ENCODE measurements at places on chromosomes 7 and 10.

DNA sequence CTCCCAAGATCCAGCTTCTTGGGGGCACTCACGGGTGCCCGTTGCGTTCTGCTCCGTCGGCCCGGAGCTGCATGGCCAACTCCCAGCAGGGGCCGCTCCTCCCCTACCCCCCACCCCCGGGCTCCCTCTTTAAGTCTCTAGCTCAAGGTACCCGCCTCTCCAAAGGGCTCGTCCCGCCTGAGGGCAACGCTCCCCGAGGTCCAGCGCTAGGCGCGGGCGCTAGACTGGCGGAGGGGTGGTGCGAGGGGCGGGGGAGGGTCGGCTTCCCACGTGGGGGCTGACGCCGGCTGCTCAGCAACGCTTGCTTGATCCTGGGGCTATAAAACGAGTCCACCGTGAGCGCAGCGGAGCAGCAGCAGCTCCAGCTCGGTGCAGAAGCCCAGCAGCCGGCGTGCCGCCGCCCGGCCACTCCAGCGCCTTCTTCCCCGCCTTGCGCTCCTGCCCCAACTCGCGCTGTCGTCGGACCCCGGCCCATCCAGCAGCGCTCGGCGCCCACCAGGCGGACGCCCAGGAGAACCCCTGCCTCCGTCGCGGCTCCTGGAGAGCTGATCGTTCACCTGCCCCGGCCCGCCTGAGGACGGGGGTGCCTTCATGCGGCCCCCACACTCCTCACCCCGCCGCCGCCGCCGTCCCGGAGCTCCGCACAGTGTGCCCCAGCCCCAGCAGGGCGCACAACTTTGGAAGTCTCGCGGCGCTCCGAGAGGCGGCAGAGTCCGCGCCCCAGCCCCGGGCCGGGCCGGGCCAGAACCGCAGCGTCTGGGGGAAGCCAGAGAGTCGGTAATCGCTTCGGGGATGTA lies at the start of gene ADRA2A:
Gene ADRA2A, plus strand, starts transcription at position 348 of the 797 bp plus-strand sequence. CDS start 968 bp downstream, outside the sequence.
- DNase-seq, result no peak

GRCh38 chr7:128836729-128837348 lies 6.6 kb downstream of the FLNC start:
- DNase-seq, result no peak

GRCh38 chr10:36188080-36188453 lies 546.0 kb upstream of the FZD8 start:
- no peak for DNase-seq

DNA sequence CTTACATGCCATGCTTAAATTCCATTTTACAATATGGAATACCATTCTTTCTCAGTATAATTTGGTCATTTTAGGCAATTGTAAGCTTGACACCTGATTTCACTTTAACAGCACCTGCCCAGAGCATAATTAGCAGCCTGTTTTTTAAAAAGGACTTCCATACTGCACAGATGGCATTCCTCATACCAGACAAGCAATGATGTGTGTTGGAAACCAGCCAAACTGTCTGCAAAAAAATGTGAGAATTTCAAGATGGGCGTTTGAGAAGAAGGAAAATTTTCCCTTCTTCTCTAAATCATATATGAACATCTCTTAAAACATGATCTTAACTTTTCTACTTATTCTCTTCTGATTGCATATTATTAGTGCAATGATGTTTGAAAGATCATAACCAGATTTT lies 40.4 kb upstream of the AGMO start:
- DNase-seq, result no peak

GRCh38 chr10:10193848-10194247 lies 823.8 kb upstream of the CELF2 start:
- no peak for DNase-seq

- DNase-seq, result no peak
Observed at GRCh38 chr7:41916450-41916927, 213.6 kb upstream of the INHBA start.

All from NAMALWA (cell line).